ENCODE measurements at places on chromosomes 3 and 15.

- DNase-seq, result no peak
Measured at GRCh38 chr3:146449076-146449475, 20.3 kb downstream of the PLSCR2 start.

GRCh38 chr3:115790759-115791158 lies 167.4 kb downstream of the GAP43 start:
- no peak for DNase-seq

DNA sequence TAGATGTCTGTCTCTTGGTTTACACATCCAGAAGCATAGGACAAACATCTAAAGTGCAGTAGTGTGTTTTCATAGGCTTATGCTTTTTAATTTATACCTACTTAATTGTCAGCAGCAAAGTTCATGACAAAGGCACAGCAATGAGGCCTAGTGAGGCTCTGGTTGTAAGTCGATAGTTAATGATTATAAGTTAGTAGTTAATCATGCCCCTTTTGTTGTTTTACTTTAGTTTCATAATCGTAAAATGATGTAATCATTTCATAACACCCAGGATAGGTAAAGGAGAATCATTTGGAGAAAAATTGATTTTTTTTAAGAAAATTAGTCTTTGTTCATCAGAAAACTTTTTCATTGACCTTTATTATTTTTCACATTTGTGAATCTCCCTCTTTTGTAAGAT lies 351.9 kb downstream of the LSAMP start:
- DNase-seq, result no peak

GRCh38 chr15:64193971-64194370 lies 31.1 kb upstream of the PPIB start:
- no peak for DNase-seq

GRCh38 chr15:74382004-74382816 lies 14.8 kb upstream of the CYP11A1 start:
- DNase-seq, result peak; percentile 8

GRCh38 chr3:57031631-57032541 lies 28.6 kb upstream of the SPATA12 start:
- no peak for DNase-seq

- DNase-seq, result no peak
Measured at GRCh38 chr3:14861031-14861430, 42.3 kb downstream of the FGD5 start.

GRCh38 chr3:31377045-31377642 lies 155.6 kb upstream of the STT3B start:
- no peak for DNase-seq

- no peak for DNase-seq
Measured at GRCh38 chr3:130425484-130425883, 80.0 kb downstream of the COL6A5 start.

GRCh38 chr3:153657046-153657445 lies 464.1 kb upstream of the ARHGEF26 start:
- DNase-seq, result no peak

DNA sequence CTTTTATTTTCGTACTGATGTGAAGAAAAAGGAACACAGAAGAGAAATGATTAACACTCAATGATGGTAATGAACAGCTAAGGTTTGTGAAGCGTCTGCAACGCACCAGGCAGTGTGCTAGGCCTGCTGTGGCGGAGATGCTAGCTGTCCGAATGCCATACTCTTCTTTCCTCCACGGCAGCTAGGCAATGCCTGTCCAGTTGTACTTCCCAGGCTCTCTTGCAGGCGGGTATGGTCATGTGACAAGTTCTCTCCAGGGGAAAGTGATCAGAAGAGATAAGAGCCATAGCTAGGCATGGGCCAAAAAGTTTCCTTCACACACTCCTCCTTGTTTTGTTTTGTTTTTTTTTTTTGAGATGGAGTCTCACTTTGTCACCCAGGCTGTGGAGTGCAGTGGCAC lies 6.7 kb downstream of the TADA3 start:
- DNase-seq, result no peak

DNA sequence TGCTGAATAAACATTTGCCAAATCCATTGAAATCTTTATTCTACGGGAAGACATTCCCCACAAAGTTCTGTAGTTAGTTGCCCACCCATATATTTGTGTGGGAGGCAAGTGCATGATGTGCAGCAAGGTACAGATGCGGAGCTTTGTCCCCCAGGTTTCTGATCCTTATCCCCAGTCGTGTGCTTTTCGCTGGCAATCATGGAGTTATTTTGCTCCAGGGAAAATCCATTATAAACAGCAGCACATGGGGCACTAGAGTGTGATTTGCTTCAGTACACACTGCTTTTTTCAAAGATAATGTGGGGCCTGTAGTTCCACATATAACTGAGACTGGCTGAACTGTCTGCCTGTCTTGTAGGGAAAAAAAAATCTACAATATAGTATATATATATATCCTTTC lies 132.1 kb downstream of the FEZF2 start:
- DNase-seq, result no peak

DNA sequence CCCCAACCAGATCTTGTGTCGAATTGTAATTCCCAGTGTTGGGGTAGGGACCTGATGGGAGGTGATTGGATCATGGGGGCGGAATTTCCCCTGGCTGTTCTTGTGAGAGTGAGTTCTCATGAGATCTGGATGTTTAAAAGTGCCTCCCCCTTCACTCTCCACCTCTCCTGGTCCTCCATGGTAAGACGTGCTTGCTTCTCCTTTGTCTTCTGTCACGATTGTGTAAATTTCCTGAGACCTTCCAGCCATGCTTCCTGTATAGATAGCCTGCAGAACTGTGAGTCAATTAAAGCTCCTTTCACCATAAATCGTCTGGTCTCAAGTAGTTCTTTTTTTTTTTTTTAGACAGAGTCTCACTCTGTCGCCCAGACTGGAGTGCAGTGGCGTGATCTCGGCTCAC lies 42.3 kb downstream of the NR1D2 start:
- no peak for DNase-seq

GRCh38 chr3:195238081-195238571 lies 32.8 kb downstream of the XXYLT1 start:
- DNase-seq, result no peak

DNA sequence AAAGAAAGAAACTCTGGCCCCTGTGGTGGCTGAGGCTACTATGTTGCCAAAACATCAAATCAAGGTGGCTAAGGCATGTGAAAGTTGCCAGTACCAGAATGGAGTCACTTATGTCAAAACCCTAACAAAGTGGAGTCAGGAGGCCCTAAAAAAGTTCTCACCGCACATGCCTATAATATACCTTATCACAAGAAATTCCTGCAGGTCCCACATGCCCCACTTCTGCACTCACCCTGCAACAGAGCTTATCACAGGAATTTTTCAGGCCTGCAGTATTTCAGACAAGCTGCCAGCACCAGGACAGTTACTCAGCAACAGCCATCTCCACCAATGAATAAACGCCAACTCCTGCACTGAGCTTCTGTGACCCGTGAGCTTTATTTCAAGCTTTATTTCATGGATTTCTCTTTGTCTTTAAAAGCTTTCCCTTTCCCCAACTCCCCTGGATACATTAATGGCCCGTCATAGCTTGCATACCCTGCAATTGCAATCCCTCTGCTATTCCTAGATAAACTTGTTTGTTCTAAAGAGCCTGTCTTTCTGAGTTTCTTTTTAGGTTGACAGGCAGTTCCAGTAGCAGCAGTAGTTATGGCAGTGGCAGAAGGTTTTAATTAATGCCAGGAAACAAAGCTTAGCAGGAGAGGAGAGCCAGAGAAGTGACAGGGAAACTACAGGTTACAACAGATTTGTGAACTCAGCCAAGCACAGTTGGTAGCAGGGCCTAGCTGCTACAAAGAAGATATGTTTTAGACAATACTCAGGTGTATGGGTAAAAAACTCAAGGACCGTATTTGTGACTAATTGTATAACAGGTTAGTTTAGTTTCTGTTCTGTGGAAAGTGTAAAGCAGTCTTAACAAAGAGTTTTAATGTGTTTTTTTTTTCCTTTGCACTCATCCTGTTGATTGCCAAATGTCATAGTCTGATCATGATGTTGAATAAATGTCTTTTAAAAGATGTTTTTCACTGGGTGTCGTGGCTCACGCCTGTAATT lies 15.9 kb upstream of the TMEM42 start:
- no peak for DNase-seq

- DNase-seq, result no peak
Measured at GRCh38 chr3:189331002-189331418, 159.2 kb downstream of the TPRG1 start.

GRCh38 chr15:44308415-44308814 lies 19.9 kb downstream of the GOLM2 start:
- no peak for DNase-seq

- DNase-seq, result no peak
Measured at GRCh38 chr3:194976049-194976451, 290.4 kb downstream of the FAM43A start.

GRCh38 chr3:43236008-43236407 lies 50.3 kb upstream of the SNRK start:
- no peak for DNase-seq

DNA sequence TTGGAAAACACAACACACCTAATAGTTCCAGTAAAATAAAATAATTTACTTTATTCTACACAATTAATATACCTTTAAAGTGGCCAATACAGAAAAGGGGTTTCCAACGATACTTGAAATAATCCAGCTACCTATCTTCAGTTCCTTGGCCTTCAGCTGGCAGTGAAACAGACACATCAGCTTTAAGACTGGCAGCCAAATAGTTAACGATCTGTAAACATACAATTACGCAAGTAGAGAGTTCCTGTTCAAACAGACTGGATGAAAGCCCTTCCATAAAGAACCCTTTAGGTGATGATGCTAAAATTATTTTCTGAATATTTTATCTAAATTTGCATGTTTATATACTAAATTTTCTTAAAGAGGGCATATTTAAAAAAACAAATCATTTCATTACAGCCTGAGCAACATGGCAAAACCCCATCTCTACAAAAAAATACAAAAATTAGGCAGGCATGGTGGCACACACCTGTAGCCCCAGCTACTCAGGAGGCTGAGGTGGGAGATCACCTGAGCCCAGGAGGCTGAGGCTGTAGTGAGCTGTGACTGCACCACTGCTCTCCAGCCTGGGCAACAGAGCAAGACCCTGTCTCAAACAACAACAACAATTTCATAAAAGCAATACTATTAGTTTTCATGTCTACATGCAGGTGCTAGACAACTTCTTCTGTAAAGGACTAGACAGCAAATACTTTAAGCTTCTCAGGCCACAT lies 12.9 kb downstream of the DYNC1LI1 start:
- no peak for DNase-seq

- DNase-seq, result no peak
Measured at GRCh38 chr3:58924578-58924977, 125.2 kb downstream of the CFAP20DC start.

- DNase-seq, result no peak
Measured at GRCh38 chr3:171850320-171850959, 7.3 kb downstream of the TMEM212 start.

DNA sequence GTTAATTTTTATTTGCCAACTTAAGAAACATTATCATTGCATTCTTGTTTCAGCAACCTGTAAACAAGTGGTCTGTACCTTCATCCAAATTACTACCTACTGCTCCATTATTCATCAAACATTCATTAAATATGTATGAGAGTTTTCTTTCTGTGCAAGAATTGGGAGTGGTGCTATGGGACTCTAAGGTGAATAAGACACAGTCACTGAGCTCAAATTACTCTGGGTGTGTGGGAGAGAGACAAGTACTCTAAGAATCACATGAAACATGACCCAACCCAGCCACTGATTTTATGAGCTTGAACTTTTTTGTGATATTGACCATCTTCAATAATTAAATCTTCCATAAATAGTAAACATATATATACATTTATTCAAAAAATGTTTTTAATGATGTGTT lies 227.2 kb upstream of the TP63 start:
- no peak for DNase-seq

GRCh38 chr15:83090465-83090864 lies 17.0 kb upstream of the TM6SF1 start:
- no peak for DNase-seq

- no peak for DNase-seq
Measured at GRCh38 chr3:159239059-159239458, 437.2 kb downstream of the MFSD1 start.

GRCh38 chr3:194476784-194477183 lies 10.0 kb downstream of the ATP13A3 start:
- DNase-seq, result no peak

GRCh38 chr3:33063651-33064051 lies 33.3 kb downstream of the GLB1 start:
- no peak for DNase-seq

GRCh38 chr3:66195347-66195783 lies 25.4 kb upstream of the SLC25A26 start:
- DNase-seq, result no peak

DNA sequence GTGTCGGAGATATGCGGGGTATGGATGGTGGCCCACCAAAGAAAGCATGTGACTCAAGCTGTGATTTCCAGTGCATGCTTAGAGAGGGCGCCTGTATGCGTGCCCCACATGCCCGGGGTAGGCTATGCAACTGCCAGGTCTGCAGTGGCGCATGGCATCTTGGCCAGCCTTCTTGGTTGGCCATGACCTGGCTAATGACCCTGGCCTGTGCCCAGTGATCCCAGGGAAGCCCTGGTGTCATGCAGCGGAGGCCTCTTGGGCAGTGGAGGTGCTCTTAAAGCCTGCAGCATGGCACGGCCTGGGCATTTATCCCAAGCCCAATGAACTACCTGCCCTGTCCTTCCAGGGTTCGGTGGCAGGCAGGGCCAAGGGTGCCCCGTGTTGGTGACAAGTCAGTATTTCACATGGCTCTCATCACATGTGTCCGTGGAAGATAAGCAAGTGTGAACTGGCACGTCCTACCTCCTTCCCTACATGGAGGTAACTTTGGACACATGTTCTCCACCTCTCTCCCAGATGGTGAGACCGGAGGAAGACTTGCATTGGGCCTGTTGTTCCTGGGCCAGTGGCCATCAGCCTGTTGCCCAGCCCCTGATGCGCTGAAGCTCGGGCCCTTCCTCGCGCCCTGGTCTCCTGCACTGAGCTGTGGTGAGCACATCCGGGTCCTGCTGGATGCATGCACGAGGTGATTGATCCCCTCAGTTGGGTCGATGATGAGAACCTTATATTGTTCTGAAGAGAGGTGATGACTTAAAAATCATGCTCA lies 192.0 kb downstream of the UBE3A start:
- no peak for DNase-seq

DNA sequence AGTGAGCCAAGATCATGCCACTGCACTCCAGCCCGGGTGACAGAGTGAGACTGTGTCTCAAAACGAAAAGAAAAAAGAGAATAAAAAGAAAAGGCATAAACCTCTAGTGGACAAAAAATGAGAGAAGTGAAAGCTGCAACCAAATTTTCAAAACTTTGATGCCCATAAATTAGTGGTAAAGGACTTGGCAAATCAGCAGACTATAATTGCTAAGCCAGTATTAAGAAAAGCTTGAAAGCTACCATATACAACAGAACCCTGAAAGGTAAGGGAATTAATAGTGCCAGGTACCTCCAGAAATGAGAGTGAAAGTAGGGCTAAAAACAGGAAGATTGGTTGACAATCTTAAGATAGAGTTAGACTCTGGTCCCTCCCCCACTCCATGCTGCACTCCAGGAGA lies 32.9 kb upstream of the SLC22A13 start:
- DNase-seq, result no peak

DNA sequence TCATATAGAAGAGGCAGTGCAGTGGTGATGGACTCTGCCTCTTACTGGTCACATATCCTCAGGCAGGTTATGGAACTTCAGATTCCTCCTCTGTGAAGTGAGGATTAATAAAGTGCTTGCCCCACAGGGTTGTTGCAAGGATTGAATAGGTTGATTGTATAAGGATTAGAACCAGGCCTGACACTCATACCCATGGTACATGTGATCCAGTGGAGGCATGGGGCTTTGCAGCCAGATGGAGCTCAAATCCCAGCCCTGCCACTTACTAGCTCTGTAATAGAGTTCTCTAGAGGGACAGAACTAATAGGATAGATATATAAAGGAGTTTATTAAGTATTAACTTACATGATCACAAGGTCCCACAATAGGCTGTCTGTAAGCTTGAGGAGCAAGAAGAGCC lies 184.6 kb upstream of the EIF1B start:
- no peak for DNase-seq
